ENCODE measurements at places on chromosomes 5 and 9.

DNA sequence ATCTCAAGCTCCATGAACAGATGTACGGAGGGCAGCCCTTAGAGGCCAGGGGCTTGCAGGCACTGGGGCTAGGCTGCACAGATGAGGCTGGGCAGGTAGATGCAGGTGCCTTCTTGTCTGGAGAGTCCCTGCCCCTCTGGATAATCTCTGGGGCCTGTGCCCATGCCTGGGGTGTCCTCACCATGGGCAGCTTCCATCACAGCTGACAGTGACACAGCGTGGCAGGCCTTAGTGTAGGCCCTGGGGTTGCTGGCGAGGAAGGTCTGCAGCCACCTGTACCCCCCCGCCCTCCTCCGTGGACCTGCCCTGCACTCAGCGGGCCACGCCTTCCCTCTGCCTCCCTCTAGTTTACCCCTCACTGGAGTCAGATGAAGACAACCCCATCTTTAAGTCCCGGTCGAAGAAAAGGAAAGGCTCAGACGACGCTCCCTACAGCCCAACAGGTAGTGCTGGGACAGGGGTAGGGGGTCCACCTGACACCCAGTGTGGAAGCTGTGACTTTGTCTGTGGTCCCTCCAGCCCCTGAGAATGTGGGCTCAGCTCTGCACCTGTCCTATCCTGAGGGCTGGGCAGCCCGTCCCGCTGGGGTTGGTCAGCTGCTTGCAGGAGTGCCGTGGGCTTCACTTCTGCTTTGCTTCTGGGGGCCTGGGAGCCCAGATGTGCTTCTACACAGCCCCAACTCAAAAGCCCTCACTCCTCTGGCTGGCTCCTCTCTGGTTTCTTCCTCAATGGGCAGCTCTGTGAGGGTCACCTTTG, 98.4 kb downstream of the PHF2 start:
- peak; percentile 52 for DNase-seq

DNA sequence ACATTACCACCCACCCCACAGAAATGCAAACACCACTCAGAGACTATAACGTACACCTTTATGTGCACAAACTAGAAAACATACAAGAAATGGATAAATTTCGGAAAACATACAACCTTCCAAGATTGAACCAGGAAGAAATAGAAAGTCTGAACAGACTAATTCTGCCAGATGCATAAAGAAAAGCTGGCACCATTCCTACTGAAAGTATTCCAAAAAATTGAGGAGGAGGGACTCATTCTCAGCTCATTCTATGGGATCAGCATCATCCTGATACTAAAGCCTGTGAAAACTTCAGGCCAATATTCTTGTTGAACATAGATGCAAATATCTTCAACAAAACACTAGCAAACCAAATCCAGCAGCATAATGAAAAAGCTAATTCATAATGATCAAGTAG, 115.1 kb upstream of the CD180 start:
- no peak for DNase-seq

DNA sequence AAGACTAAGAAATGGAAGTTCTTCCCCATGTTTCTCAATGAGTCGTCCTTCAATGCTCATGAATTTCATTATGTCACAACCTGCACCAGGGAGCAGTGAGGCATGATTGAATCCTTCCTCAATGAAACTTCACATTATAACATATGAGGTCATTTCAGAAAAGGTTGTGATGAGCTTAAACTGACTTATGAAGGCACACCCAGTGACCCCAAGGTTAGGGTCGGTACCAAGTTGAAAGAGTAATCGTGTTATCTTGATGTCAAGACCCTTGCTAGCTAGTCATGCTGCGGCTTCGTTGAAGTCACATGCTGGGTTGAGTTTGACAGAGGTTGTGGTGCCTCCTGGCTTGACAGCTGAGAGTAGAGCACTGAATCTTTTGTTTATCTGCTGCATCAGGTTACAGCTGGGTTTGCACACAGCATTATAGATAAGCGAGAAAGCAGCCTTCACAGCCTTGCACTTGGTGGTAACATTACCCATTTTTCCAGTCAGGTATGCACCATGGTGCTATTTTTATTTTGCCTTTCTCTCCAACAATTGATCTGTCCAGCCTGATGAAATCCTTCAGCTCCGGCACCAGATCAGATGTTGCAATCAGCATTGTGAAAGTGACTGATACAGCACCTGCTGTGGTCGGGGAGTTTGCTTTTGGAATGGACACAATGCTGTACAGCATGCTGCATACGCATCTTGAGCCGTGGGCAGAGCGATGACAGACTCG, 133.2 kb downstream of the ERCC6L2 start:
- DNase-seq: no peak

GRCh38 chr5:172223901-172224873, 30.2 kb downstream of the EFCAB9 start:
- DNase-seq: peak; percentile 76

DNA sequence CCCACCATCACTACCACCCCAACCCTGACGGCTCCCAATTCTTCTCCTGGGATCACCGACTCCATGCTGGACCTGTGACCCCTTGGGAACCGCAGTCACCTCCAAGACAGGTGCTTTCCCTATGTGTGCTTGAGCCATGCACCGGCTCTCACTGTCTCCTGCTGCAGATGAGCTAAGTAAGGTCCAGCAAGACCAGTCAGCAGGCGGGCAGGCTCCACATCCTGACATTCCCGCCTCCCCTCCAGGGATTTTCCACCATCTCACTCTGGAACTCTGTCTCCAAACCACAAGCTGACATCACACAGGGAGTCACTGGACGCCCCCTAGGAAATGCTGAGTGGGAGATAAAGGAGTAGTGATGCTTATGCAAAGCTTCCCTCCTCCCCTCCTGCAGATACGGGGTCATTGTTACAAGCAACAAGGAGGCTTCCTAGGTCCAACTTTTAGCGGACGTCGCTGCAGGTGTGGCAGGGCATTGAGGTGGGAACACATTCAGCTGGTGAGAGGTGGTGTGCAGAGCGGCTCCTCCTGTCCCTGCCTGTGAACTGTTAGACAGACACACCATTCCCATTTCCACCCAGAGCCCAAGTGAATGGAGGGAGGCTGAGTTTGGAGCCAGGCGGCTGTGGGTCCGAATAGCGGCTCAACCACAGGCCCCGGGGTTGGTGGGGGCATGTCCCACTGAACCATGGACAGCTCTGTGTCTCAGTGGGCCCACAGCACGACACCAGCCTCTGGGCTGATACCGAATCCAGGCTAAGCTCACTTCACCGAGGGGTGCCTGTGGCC, 129.2 kb upstream of the PHYKPL start:
- DNase-seq: no peak

GRCh38 chr9:132679946-132680625, 9.8 kb downstream of the GTF3C4 start:
- DNase-seq: no peak

DNA sequence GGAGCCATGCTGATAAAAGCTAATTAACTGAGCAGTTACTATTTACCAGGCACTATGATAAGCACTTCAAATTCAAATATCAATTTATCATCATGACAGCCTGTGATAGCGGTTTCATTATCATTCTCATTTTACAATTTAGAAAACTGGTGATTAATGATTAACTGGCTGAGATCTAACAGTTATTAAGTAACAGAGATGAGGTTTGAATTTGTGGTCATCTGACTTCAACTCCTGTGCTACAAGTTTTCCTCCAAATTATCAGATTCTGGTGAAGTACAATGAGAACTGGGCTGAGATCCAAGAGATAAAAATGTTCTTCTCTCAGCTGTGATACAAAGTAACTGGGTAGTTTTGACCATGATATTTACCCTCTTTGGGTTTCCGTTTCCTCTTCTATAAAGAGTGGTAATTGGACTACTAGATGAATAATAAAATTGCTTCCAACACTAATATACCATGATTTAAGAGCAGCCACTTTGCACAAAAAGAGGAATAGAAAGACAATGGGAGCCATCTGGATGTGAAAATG, 74.5 kb upstream of the CCNG1 start:
- no peak for DNase-seq

DNA sequence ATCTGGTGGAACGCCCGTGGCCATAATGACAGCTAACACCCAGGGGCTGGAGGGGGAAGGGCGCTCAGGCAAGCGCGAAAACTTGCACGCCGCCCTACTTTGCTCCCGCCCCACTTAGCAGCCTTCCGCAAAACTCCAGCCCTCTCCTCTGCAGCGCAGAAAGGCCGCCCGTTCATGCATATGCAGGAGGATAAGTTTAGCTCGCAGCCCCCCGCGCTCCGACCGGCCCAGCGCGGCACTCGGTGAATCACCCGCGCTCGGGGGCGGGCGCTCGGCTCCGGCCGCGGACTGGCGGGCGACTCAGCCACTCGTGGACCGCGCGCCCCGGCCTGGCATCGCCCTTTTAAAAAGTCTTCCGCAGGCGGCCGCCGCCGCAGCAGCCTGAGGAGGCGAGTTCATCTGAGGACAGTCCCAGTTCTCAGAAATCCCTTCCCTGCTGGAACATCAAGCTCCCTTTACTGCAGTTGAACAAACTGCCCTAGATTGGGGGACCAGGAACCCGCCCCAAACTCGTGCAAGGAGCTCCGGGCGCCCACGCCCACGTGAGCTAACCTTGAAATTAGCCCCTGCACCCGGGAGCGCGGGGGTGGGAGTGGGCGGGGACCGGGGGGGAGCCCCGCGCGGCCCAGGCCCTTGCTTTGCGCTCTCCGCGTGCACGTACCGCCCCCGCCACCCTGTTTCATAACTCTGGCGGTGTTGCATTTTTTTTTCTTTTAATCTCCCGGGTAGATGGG, 4.5 kb upstream of the KLF9 start:
- peak; percentile 93 for DNase-seq

DNA sequence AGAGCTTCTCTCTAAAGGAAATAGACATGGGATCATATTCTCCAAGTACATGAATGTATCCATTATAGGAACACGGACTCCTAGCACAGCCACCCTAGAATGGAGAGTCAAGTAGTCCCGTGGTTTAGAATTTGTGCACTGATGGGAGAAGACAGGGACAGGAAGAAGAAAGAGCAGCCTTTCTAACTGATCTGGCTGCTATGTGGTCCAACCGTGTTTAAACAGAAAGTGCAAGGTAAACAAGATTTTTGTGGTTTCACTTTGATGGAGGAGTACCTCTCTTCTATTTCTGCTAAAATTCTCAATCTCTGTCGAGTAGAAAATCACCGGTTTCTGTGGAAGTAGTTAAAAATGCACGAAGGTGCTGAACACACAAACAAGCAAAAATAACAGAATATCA, 171.3 kb downstream of the ST8SIA4 start:
- DNase-seq: no peak

- DNase-seq: peak; percentile 84
Measured at GRCh38 chr5:181173420-181174342, 26.3 kb downstream of the OR2V2 start.

- DNase-seq: peak; percentile 63
Measured at GRCh38 chr5:175059687-175060211, 335.4 kb downstream of the MSX2 start.

GRCh38 chr9:91101611-91102168, 260.0 kb downstream of the AUH start:
- peak; percentile 89 for DNase-seq

- no peak for DNase-seq
Measured at GRCh38 chr5:37326536-37326935, 44.4 kb downstream of the NUP155 start.

DNA sequence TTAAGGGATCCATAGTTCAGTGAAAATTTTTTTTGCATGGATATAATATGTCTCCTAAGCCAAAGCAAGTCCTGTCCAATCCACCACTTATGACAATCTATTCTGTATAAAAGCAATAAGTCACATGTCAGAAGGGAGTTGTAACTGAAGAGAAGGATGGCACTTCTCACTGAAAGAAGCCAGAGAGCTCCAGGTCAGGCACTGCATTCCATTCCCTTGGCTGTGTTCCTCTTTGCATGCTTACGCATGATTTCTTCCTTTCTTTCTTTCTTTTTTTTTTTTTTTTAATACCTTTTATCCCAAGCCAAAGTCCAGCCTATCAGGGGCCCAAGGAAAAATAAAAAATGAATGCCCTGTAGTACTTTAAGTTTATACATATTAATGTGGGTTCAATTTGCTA, 39.8 kb downstream of the MAMDC2 start:
- no peak for DNase-seq

DNA sequence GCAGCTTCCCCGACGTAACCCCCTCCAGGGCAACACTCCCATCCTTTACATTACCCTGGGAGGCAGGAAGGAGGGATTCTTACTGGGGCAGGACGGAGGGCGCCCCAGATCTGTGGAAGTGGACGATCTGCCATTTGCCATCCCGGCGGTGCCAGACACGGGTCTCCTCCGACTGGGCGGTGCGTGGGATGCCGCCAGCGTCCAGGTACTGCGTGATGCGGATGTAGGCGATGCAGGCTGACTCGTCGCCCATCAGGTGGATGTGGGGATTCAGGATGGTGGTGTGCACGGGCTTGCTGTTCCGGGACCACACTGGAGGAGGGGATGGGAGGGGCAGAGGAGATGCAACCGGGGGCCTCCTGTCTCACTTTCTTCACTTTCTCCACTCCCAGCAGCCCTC, 33.0 kb downstream of the SLC6A7 start:
- DNase-seq: no peak

DNA sequence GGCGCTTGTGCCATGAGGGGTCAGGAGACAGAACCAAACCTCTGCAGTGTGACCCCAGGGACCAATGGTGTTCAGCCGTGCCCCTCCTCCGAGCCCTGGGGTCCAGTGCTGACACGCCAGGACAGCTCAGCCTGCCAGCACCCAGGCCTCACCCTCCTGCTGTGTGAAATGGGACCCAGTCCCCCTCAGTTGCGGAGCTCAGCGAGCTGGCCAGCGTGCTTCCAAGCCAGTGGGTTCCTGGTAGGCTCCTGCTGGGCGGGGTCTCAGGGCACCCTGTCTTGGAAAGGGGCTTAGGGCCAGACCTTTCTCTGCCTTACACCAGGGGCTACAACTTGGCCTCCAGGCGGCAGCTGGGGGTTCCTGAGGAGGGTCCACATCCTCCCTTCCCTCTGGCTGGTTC, 4.4 kb downstream of the RNF44 start:
- DNase-seq: no peak

GRCh38 chr5:147734894-147735293, 47.6 kb downstream of the JAKMIP2 start:
- DNase-seq: no peak

- DNase-seq: peak; percentile 82
Measured at GRCh38 chr9:84697509-84698114, 28.1 kb downstream of the NTRK2 start.

DNA sequence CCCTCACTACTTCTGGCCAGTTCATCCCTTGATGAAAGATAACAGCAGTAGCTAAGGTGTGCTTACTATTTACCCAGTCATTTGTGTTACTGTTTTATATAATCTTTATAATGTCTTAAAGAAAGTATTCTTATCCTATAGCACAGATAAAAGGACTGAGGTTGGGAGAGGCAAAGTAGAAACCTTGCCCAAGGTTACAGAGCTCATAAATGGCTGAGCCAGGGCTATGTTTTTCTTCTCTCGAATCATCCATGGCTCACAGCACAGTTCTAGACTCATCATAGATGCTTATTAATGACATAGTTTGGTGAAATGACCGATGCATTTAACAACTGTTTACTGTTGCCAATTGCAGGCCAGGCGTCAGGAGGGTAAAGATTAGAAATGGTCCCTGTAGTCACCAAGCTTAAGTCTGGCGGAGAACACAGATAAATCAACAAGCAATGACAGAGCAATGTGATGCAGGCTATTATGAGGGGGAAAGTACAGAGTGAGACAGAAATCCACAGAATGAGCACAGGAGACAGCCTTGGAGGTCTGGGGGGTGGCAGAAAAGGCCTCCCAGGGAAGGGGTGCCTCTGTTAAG, 65.6 kb upstream of the ZNF622 start:
- no peak for DNase-seq

GRCh38 chr5:69238760-69239251, 4.1 kb downstream of the CDK7 start:
- DNase-seq: no peak

- DNase-seq: no peak
Measured at GRCh38 chr5:149238540-149238939, 33.1 kb upstream of the AFAP1L1 start.
